ENCODE measurements at places on chromosomes 4 and X. TPM values are rescaled to one million over a fixed set of nuclear protein-coding genes. Genes with fewer than 3 reads are reported as not detected.
A peak's percentile ranks its signal among the peaks of the same experiment; 100 is the strongest.

Gene SPANXD
- not detected for total RNA-seq

DNA sequence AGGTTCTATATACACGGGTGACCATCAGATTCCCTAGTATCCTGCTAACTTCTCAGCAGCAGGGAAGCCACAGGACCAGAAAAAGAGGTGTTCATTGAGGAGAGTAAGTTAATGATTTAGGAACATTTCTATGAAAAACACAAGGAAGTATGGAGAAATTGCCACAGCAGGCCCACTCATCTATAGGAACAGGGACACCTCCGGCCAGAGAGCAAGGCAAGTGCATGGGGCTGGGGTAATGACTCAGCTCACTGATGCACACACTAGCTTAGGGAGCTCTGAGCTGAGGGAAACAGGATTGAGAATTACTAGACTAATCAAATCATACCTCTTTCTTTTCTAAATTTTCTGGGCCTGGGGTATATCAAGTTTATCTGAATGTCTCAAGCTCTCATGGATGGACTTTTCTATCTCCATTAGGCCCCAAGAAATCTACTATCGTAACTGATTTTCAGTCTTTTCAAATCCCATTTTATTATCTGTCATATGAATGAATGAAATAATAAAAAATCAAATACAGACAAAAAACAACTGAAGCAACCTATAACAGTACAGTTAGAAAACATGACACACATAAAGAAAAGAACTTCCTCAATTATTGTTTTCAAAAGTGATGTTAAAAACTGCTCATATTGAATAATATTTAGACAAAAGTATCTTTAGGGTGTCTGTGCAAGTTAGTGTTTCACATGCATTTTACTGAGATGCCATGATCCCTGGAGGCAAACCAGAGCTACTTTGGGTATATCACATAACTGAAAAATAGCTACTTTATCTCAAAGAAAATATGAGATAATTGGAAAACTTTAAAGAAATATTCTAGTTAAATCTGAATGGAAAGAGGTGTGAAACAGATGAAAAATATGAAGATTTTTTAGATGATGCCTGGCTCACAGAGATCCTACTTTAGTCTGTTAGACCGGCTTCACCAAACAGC, 89.8 kb downstream of the FBXO8 start:
- no peak for DNase-seq
- no peak overlapping the region for H3K27ac ChIP-seq
- no peak overlapping the region for H3K4me3 ChIP-seq
- H3K36me3 ChIP-seq, result no peaks in the 10 kb centered on the region

Gene XAGE1A
- total RNA-seq, result not detected

DNA sequence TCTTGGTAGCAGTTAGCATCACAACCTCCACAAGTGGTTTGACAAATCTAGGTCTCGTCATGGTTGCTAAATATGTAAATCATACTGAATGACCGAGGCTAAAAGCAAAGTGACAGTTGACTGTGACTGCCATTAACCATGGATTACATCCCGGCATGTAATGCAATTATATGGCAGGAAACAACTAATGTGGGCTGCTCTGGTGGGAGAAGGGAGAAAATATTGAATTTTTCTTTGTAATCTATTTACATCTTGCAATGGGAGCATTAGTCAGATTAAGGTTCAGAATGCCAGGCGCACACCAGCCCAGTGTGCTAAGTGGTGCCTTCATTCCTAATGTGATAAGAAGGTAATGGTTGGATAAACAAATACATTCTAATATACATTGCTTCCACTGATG, 35.8 kb downstream of the UNC5C start:
- H3K36me3 ChIP-seq, result no peaks in the 10 kb centered on the region
- DNase-seq, result no peak
- no peak overlapping the region for H3K27ac ChIP-seq
- no peaks in the 10 kb centered on the region for H3K4me1 ChIP-seq

Gene GAGE1
- total RNA-seq, result not detected

Gene BCORL1
- 4.0 TPM for total RNA-seq

GRCh38 chr4:169102026-169102425, 92.0 kb upstream of the CBR4 start:
- no peak for DNase-seq
- H3K27me3 ChIP-seq, result no peaks in the 10 kb centered on the region
- H3K4me3 ChIP-seq, result no peak overlapping the region
- H3K27ac ChIP-seq, result no peak overlapping the region

- H3K4me3 ChIP-seq, result no peak overlapping the region
- no peaks in the 10 kb centered on the region for H3K36me3 ChIP-seq
- H3K27ac ChIP-seq, result no peak overlapping the region
- H3K4me1 ChIP-seq, result no peaks in the 10 kb centered on the region
These were observed 202.5 kb upstream of the RPL34 start for GRCh38 chr4:108417923-108418322.

- H3K4me3 ChIP-seq, result no peak overlapping the region
- no peaks in the 10 kb centered on the region for H3K4me1 ChIP-seq
- H3K27ac ChIP-seq, result no peak overlapping the region
- no peak for DNase-seq
These were observed 14.7 kb upstream of the VSIG1 start for GRCh38 chrX:108029928-108030711.

DNA sequence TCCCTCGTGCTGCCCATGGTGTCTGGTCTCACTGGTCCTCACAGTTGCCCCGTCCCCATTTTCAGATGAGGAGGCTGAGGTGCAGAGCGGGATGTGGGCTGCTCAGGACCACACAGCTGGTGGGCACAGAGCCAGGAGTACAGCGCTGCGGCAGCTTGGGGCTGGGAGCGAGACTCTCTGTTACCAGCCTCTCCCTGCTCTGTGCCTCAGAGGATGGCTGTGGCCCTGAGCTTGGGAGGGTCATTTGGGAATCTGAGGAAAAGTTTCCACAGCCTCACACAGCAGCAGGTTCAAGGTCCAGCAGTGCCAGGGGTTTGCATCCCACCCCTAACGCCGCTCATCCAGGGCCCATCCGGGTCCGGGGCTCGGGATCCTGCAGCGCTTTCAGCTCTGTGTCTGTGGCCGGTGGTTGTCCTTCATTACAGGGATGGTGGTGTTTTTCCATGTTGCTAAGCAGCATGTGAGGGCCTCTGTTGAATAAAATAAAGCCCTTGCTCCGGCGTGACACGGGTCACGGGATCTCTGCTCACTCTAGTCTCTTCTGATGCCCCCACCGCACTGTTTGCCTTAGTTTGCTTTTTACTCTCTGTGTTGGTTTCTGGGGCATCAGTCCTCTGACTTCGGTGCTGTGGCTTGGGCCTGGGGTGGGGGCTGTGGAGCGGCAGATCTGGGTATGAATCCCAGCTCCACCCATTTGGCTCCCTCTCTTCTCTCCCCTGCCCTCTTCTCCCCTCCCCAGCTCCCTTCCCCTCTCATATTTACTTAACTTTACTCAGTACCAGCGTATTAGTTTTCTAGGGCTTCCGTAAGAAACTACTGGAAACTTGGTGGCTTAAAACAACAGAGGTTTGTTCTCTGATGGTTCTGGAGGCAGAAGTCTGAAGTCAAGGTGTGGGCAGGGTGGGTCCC, 6.5 kb downstream of the WFS1 start:
- no peak for DNase-seq
- peak overlapping the region; percentile 37 for H3K27ac ChIP-seq

DNA sequence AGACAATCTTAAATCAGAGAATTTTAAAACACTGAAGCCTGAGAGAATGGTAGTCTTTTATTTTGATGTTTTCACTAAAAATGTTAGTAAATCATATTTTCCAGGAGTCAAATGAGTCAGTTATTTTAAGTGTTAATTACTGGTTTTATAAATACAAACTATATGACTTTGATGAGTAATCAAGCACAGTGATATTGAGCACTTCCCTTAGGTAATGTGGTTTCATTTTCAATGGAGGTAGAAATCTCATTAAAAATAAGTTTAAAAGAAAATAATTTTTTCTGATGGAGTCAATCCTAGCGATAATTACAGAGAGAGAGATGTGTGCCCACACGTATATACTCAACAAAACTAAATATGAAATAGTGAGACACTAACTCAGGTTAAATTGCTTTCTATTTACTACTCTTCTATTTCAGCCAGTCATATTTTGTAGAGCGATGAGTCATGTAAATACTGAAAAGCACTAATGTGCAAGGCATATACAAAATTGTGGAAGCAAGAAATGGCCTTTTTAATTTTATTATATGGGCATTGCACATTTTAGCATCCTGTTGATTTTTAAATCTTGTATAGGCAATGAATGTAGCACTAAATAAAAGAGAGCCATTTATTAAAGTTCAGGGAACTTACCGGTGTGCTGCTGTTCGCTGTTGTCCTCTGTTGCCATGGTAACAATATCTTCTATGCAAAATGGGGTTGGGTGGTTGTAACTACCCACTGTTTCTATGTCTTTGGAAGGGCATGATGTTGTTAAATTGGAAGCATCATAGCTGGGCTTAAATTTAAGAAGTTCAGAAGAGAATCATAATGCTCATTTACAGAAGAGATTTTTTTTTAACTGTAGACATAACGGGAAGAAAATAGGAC, 513.7 kb downstream of the TLL1 start:
- no peaks in the 10 kb centered on the region for H3K27me3 ChIP-seq
- H3K36me3 ChIP-seq, result no peaks in the 10 kb centered on the region
- no peak for DNase-seq
- H3K27ac ChIP-seq, result no peak overlapping the region

Gene DNAAF6
- total RNA-seq, result not detected

Data from esophagus squamous epithelium (tissue), 5 donors.